ENCODE measurements at places on chromosomes 7 and 10.

- DNase-seq: no peak
Observed at GRCh38 chr7:119010635-119011034, 786.1 kb downstream of the ANKRD7 start.

DNA sequence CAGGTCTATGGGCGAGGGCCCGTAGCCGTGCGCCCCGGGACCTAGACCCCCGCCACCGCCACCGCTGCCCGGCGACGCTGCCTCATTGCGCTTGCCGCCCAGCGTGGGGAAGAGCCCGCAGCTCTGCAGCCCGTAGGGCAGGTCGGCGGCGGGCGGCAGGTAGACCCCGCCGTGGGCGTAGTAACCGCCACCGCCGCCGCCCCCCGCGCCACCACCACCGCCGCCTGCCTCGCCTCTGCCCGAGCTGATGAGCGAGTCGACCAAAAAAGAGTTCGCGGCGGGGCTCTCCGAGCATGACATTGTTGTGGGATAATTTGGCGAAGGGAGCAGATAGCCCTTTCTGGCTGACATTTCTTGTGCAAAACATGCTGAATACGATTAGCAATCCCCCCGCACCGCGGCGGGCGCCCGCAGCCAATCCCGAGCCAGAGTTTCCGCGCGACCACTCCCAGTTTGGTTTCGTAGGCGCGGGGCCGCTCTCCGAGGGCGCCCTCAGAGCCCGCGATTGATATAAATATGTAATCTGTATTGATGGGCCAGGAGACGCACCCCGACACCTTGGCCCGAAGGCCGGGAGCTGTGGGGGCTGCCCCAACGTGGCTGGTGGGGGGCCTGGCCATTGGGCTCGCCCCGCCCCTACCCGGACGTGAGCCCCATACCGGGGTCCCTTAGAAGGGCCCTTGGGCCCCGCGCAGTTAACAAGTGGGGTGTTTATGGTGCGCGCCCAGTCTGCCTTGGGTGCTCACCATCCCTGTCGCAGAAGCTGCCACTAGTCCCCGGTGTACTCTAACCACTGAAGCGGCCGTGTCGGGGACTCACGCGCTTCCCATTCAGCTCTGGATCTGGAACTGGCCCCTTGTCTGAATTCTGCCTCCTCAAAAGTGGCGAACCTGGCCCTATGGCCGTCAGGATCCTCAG lies at the start of gene HOXA10:
HOXA10 (minus strand) TSS at position 365 of the 918 bp plus-strand sequence; CDS start at position 351, 14 bp downstream.
- no peak for DNase-seq

- no peak for DNase-seq
Observed at GRCh38 chr10:32738958-32739357, 219.1 kb downstream of the ITGB1 start.

GRCh38 chr10:31963589-31963980 lies 35.0 kb upstream of the ARHGAP12 start:
- no peak for DNase-seq

DNA sequence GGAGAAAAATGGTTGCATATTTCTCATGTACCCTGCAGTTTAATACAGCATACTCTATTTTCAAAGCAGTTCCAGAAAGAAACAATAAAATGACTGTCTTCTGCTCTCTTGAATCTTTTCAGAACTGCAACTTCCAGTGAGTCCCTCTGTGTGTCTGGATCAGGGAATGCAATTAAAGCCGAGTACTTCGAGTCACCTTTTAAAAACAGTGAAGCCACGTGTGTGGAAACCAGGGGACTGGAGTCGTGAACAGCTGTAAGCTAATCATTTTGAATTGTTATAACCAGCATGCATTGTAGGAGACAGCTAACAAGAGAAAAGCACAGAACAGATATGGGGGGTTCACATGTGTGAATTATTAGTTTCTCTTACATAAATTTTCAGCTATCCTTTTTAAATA lies 109.1 kb downstream of the CPED1 start:
- DNase-seq: no peak

- no peak for DNase-seq
Observed at GRCh38 chr7:35697414-35698175, 2.7 kb upstream of the HERPUD2 start.

GRCh38 chr7:28069807-28070206 lies 110.8 kb downstream of the JAZF1 start:
- no peak for DNase-seq

GRCh38 chr7:20730611-20731010 lies 56.1 kb downstream of the SP8 start:
- DNase-seq: no peak

DNA sequence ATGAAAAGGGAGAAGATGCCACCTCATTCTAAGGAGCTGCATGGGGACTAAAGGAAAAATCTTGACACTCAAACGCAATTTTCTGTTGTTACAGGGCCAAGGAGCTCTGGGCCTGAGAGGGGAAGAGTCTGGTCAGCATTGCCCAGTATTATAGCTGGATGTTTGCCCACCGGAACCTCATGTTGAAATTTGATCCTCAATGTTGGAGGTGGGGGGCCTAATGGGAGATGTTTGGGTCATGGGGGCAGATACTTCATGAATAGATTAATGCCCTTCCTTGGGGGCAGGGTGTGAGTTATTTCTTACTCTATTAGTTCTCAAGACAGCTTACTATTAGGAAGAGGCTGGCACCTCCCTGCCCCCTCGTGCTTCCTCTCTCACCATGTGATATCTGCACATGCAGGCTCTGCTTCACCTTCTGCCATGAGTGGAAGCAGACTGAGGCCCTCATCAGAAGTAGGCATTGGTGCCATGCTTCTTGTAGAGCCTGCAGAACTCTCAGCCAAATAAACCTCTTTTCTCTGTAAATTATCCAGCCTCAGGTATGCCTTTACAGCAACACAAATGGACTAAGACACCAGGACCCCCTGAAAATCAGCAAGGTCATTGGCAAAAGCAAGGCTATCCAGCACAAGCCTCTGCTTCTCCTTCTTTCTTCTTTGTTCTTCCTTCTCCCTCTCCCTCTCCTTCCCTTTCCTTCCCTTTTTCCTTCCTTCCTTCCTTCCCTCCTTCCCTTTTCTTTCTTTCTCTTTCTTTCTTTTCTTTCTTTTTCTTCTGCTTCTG lies 15.1 kb downstream of the GCK start:
- DNase-seq: no peak

GRCh38 chr10:115856580-115856979 lies 416.4 kb downstream of the GFRA1 start:
- no peak for DNase-seq

DNA sequence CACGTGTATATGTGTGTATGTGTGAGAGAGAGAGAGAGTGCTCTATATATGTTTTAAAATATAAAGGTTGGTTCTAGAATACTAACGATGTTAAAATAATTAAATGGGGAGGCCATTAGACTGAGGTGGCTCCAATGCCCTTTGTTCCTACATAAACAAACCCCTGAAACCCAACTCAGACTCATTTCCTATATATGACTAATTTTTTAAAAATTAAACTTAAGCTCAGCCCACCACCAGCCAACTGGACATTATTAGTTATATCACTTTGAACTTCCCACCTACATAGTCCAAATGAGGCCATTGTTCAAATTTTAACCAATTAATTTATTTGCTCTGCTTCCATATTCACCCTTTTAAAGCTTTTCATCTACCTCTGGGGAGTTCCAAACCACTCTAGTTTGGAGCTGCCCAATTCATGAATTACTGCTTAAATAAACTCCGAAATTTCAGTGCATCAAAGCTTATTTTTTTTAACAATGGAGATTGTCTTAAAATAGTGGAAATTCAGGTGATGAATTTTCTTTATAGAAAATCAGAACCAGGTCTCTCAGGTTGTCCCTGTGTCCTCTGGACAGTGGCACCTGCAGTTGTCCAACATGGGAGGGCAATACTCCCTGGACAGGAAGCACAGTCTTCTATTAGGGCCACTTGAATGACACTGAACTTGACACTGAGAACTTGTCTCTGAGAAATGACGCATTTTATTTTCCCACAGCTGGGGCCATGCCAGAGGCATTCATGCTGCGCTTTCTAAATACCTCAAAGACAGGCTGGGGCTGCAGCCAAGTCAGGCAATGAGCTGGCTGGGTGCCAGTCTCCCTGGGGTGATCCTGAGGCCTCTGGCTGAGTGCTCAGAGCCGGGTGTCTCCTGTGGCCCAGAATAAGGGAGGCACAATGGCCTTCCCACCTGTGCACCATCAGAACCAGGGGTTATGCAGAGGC lies 109.5 kb upstream of the TMEM72 start:
- no peak for DNase-seq

DNA sequence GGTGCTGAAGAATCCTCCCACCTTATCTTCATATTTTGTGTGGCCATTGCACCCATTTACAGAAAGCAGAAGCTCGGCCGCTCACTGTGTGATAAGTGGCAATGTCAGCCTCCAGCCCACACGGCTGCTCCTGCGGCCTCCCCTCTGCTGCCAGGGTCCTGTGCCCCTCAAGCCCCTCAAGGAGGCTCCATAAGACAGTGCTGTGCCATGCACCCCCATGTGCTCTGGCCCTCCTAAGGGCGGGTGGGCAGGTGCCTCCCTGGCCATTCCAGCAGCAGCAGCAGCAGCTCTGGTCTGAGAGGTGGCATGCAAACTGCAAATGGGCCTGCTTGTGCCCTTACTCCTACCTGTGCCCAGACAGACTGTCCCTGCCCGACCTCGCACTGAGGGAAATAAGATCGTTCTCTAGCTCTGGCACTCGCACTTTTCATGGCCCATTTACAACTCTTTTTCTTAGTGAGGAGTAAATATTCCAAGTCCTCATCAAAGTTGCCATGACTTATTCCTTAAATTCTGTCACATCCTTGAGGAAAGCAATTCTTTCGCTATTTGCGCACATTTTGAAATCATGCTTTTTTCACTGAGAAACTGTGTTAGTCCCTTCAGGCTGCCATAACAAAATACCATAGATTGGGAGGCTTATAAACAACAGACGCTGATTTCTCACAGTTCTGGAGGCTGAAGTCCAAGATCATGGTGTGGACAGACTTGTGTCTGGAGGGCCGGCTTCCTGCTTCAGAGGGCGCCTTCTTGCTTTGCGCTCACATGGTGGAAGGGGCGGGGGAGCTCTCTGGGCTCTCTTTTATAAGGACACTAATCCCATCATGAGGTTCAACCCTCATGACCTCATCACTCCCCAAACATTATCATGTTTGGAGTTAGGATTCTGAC lies 187.8 kb downstream of the COBL start:
- no peak for DNase-seq

GRCh38 chr10:102121739-102122372 lies 1.7 kb upstream of the LDB1 start:
- DNase-seq: no peak

GRCh38 chr10:22466763-22467334 lies 121.6 kb downstream of the SPAG6 start:
- no peak for DNase-seq

- no peak for DNase-seq
Observed at GRCh38 chr7:111796671-111797070, 234.4 kb upstream of the IMMP2L start.

DNA sequence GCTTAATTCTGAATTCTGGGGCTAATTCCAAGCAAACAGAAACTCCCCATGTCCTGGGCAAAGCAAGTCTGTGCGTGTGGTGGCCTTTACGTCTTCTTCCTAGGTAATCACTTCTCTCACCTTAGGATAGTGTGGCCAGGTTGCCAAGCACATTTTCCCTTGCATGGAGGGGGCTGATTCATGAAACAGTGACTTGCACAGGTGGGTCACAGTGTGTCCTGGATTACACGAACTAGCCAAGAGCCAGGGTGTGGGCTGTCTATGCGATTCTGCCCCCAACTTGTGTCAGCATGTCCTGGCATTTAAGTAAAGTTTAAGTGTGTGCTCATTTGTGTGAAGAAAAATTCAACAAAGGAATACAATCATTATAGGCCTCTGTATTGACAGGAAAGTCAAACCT lies 18.5 kb upstream of the SEM1 start:
- no peak for DNase-seq

DNA sequence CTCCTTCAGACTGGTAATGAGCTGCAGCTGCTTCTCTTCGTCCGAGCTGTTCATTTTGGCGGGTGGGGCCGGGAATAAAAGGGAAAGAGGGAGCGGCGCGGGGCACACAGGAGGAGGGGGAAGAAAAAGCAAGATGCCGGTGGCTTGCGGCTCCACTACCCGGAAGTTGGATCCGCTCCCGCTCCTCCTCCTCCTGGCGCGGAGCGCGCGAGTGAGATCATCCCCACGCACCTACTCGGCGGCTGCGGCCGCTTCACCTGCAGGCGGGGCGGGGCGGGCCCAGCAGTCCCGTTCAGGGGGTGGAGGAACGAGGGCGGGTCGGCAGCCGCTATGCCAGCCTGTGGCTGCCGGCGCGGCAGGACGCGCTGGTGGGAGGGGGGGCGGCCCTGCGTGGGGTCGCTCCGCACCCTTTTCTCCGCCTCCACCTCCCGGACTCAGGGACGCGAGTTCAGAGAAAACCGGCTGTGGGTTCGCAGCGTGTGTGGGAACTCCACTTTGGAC lies at the start of gene SHTN1:
SHTN1 (minus strand) TSS at position 162 of the 501 bp plus-strand sequence; CDS start at position 54, 108 bp downstream.
- DNase-seq: peak; percentile 14

DNA sequence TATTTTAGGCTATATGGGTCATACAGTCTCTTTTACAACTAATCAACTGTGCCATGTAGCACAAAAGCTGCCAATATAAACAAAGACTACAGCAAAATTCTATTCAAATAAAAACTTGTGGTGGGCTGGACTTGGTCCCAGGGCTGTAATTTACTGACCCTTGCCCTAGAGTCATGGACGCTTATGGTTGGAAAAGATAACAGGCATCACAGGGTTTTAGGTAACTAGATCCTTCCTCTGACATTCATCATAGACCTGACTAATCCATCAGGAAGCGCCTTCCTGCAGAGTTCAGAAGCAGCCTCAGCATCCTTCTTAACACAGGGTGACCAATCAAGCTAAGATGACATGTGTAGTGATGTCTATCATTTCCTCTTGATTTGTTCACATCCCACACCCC lies 40.2 kb upstream of the GPAM start:
- DNase-seq: no peak

- DNase-seq: no peak
Observed at GRCh38 chr7:23520582-23520981, 11.2 kb downstream of the TRA2A start.

- no peak for DNase-seq
Observed at GRCh38 chr10:34291466-34292193, 523.5 kb downstream of the PARD3 start.

All from central memory CD4-positive, alpha-beta T cell (primary cell).